Activated naive CD8-positive, alpha-beta T cell treated with anti-CD3 and anti-CD28 coated beads for 36 hours (primary cell): ENCODE measurements at places on chromosomes 4 and X. TPM values are rescaled to one million over a fixed set of nuclear protein-coding genes. Genes with fewer than 3 reads are reported as not detected.

The VSIG4 gene
- total RNA-seq = not detected

The ANXA10 gene
- not detected for total RNA-seq

The SYAP1 gene
- 20.6 TPM for total RNA-seq

The CD38 gene
- total RNA-seq = 40.3 TPM

The RADX gene
- 10.1 TPM for total RNA-seq

The SLC2A9 gene
- total RNA-seq = 1.1 TPM

The ARHGAP36 gene
- total RNA-seq = not detected

The TMSB15B gene
- total RNA-seq = 7.3 TPM

The MAGEE1 gene
- 4.6 TPM for total RNA-seq

The WDR44 gene
- 9.2 TPM for total RNA-seq

The PAGE2B gene
- total RNA-seq = 0.52 TPM
